CD8-positive, alpha-beta memory T cell (primary cell): ENCODE measurements at places on chromosomes 12 and 14.
A peak's percentile ranks its signal among the peaks of the same experiment; 100 is the strongest.

GRCh38 chr12:113048716-113049127 lies 7.8 kb upstream of the DTX1 start:
- peak; percentile 61 for DNase-seq

DNA sequence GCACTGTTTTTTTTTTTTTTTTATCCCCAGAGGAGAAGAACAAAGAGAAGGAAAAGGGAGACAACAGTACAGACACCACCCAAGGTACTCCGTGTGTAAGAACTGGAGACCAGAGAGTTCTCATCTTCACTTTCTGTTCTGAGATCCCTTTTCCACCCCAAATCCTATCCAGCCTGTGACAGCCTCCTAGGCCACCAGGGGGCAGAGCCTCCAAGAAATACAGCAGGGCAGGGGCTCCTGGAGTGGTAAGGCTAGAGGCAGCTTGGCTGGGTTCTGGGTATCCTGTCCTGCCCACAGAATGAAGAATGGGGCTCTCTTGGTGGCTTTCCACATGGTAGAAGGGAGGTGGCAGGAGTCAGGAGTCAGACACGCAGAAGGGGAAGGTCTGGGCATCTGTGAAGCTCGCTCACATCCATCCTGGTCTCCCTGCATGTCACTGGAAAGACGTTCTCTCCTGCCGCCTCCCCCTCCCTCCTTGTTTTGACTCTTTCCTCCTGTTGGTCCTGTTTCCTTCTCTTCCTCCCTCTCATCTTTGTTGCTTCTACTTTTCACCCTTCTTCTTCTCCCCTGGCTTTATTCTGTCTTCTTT lies 12.0 kb downstream of the CLSTN3 start:
- DNase-seq: peak; percentile 64

- DNase-seq: no peak
Observed at GRCh38 chr14:36659010-36659821, 2.4 kb upstream of the PAX9 start.

GRCh38 chr12:114316076-114316475 lies 89.9 kb downstream of the TBX5 start:
- no peak for DNase-seq

GRCh38 chr12:46108721-46109120 lies 118.3 kb upstream of the SCAF11 start:
- no peak for DNase-seq

DNA sequence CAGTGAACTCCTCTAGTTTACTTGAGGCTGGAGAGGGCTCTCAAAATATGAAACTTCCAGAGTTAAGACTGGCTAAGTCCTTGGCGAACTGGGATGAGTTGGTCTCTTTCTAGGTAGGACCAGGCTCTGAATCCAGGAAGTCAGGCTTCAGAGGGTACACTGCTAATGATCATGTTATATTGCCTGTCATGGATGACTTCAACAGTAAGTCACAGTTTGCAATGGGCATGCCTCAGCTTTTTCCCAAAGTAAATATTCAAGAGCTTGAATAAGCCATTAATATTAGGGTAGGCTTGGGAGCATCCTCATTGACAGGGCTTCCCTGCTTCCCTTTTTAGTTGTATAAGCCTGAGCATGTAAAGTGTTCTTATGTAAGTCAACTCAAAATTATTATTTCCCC lies 61.7 kb upstream of the PTHLH start:
- DNase-seq: no peak

- DNase-seq: no peak
Observed at GRCh38 chr12:97921979-97922722, 459.5 kb downstream of the RMST start.

DNA sequence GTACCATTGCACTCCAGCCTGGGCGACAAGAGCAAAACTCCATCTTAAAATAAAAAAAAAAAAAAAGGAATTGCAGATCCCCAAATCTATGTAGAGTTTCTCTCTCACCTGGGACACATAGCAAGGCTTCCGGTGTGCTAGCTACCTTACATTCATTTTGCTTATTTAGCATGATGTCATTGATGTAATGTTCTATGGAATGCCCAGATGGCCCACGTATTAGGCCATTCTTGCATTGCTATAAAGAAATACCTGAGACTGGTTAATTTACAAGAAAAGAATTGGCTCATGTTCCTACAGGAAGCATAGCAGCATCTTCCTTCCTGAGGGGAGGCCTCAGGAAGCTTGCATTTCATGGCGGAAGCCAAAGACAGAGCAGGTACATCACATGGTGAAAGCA lies 36.9 kb upstream of the A2ML1 start:
- DNase-seq: no peak

DNA sequence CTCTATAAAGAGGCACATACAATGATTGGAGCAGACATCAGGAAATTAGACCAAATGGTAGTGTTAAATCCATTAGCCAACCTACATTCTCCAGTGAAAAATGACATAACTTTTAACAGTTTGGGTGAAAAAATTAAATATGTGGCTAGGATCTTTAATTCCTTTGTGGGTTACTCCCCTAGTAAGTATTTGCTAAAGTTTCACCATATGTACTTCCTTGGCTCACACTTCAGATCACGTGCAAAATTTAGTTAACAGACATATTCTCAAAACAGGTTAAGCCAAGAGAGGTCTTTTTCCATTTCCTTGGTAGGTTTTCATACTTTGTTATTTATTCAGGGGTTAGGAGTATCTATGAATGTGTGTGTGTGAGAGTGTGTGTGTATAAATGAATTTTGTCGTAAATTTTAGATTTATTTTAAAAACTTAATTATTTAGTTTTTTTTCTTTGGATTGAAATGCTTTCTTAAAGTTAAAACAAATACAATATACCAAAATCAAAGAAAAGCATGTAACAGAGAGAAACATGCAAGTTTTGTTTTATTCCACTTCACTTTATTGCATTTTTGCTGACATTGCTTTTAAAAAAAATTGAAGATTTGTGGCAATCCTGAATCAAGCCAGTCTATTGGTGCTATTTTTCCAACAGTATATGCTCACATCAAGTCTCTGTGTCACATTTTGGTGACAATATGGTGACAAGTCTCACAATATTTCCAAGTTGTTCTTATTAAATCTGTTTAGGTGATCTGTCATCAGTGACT lies 258.7 kb downstream of the FLRT2 start:
- no peak for DNase-seq

DNA sequence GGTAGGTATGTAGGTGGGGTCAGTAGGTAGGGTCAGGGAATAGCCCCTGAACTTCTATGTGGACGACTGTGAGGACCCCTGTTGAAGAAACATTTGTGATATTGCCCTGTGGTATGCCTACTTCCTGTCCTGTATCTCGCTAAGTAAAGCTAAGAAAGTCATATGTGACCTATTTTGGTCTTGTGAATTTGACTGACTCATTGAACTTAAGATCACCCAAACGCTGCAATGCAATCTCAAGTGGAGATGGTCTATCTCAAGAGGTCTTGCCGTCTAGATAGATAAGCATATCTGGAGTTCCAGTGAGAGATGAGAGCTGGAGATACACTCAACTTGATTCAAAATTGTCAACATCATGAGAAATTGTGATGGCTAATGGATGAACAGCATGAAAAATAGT lies 73.8 kb downstream of the TRAFD1 start:
- DNase-seq: no peak

DNA sequence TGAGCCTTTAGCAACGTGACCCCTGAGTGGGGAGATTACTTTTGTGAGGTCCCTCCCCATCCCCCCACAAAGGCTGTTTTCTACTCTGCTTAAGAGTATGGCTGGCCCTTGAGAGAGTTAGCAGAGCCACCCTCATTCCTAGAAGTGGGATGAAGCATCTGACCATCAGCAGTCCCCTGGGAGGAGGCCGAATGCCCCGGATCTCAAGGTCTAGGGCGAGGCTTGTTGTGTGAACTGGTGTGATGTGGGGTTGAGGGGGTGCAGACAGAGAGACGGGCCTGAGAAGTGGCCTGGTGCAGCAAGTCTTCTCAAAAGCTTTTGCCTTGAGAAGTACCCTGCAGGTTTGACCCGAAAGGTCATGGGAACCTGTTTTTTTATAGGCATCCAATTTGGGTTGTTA lies 153.0 kb upstream of the FKBP4 start:
- no peak for DNase-seq

DNA sequence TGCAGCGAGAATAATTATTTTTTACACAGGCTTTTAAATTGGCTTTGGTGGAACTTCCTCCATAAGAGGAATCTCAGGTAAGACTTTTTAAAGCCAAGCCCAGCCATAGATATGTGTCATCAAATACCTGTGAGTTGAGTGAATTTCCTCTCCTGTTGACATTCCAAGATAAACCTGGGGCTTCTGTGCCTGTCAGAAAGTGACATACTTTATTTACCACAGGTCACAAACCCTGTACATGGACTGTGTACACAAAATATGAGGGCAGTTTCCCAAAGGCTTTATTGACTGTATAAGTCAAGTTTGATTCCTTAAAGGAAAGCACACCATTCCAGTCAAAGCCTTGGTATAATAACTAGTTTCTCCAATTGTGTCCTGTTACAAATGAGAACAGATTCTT lies 25.9 kb upstream of the SRSF5 start:
- DNase-seq: no peak

GRCh38 chr12:66066929-66067523 lies 63.5 kb downstream of the LLPH start:
- DNase-seq: no peak

DNA sequence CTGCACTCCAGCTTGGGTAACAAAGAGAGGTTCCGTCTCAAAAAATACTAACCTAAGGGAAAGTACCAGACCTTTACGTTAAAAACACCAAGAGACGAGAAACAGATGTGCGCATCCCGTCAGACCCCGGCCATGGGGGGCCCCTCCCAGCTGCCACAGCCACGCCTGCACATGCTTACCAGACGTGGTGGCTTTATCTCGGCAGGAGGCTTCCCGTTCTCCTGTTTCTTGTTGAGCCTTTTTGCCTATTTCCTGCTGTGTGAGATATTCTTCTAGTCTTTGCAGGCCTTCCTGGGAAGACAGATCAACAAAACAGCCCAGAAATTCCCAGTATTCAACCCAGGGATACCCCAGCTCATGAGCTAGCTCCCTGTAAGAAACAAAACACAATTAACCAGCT lies 23.6 kb downstream of the PGAM5 start:
- no peak for DNase-seq

DNA sequence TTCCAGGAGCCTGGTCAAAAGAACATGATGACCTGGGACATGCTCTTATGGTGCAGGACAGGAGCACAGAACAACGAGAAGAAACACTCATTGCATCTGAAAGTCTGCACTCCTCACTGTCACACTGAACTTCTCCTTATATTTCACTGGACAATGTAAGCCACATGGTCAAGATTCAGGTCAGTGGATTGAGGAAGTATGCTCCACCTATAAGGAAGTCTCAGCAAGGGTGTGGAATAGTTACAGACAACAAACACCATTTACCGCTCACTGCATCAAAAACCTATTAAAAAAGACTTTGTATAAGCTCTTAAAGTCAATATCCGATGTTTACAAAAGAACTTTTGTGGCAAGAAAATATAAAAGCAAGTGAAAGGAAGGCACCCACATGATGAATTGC lies 153.1 kb upstream of the FOXG1 start:
- no peak for DNase-seq

- DNase-seq: no peak
Observed at GRCh38 chr14:79822034-79822433, 389.3 kb downstream of the DIO2 start.

GRCh38 chr12:88242571-88242925 lies 100.4 kb downstream of the TMTC3 start:
- DNase-seq: no peak

GRCh38 chr12:14810953-14811483 lies 3.0 kb downstream of the SMCO3 start:
- DNase-seq: no peak

GRCh38 chr12:21526721-21527345 lies 737 bp downstream of the SPX start:
- no peak for DNase-seq
